Activated CD4-positive, alpha-beta T cell treated with anti-CD3 and anti-CD28 coated beads, Interleukin-2, amount 50 U/mL, for 48 hours (primary cell): ENCODE measurements at places on chromosomes 12 and 14.

GRCh38 chr12:89684136-89684535 lies 24.5 kb downstream of the ATP2B1 start:
- DNase-seq: no peak

DNA sequence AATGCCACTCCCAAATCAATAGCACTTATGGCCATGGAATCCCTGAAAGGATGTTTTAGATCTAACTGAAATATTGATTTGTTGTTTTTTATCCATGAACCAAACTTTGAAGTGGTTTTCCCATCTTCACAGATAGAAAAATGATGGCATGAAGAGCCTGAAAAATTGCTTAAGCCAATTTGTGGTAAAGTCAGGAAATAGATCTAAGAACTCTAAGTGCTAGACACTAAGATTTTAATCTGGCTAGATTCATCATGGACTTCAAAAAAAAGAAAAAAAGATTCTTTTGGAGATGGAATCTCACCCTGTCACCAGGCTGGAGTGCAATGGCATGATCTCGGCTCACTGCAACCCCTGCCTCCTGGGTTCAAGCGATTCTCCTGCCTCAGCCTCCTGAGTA lies 45.0 kb upstream of the STRN3 start:
- DNase-seq: no peak

DNA sequence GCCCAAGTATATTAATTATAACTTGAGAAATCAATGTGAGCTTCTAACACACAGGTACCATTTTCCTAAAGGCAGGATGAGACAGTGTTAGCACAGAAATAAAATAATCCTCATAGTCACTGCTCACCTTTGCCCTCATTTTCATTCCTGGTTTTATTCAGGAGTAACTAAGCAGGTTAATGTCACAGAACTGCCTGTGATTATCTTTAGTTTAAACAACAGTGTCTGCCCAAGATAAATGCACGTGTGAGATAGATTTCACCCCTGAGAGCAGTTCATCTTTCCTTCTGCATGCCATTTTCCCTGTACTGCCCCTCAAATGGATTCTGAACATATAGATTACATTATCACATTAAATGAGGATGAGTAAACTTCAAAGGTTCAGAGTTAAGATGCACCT lies 250.7 kb downstream of the RMST start:
- DNase-seq: no peak

GRCh38 chr14:92544051-92544720 lies 30.6 kb downstream of the RIN3 start:
- no peak for DNase-seq

DNA sequence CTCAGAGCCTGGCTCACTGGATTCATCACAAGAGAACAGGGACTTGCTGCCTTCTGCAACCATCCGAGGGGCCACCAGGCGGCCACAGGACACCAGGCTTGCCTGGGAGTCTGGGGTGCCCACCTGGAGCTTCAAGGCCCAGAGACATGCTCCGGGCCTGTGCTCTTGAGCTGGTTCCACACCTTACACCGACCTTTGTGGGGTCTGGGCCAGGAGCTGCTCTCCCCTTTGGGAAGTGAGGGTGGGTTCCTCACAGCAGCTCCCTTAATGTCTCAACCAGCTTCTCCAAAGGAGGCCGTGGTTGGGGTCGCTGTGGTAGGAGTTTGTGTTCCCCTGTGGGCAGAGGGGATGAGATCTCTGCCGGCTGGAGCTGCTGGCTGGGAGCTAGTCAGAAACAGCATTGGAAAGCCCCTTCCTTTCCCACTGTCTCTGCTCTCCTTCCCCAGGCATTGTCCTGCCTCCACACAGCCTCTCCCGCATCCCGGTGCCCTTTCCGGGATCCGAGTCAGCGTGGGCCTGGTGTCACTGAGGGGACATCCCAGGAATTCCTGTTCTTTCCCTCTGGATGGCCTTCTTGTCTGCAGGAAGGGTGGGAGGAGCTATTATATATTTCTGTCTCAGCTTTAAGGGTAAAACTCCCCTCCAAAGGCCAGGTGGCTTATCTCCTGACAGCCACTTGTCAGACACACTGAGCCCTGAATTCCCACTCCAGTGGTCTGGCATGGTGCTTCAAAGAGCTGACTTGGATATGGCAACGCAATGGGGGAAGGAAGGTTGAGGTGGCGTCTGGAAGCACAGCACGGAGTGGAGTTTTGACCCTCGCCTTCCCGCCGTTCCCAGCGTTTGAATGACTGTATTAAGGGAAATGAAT lies 5.1 kb upstream of the PAPLN start:
- DNase-seq: no peak

- no peak for DNase-seq
Measured at GRCh38 chr12:49621651-49622500, 1.5 kb upstream of the PRPF40B start.

DNA sequence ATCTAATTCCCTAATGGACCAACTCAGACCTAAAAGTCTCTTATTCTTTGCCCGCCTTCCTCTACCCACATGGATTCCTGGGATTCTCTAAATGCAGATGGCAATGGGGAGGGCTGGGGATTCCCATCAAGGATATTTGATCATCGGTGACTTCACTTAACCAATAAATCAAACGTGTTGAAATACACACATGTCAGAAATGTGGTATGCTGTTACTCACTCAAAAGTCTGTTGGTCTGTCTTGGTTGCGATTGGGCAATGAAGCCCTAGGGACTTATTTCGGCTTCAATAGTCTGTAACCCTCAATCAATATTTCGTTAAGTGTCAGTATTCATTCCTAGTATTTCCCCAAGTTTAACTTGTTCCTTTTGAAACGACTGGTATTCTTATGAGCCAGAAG lies 117.2 kb upstream of the DIO3 start:
- DNase-seq: no peak

DNA sequence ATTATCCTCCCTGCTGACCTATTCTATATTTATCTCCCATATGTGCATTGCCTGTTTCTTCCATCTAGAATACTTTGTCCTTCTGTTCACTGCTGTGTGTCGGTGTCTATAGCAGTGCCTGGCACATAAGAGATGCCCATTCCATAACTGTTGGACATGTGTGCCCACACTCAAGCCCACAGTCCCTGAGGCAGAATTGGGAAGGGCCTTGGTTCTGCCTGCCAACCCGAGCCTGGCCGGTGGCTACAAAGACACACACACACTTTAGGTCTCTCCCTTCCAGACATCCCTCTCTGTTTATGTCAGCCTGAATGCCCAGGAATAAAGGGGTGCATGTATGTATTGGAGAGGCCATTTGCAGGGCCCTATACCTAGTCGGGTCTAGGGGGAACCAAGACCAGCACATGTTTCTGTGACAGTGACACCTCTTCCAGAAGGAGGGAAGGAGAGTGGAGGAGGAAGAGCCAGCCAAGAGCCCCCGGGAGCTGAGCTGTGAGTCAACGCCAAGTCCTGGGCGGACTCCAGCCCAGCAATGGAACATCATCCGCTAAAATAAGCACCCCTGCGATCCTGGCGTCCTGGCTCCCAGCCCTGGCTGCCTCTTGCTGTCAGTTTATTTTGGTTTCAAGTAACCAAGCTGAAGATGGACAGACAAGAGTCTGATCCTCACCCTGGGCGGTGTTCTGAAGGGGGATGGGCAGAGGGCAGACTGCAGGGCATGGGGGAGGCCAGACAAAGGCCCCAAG lies 4.3 kb upstream of the ASB2 start:
- no peak for DNase-seq

DNA sequence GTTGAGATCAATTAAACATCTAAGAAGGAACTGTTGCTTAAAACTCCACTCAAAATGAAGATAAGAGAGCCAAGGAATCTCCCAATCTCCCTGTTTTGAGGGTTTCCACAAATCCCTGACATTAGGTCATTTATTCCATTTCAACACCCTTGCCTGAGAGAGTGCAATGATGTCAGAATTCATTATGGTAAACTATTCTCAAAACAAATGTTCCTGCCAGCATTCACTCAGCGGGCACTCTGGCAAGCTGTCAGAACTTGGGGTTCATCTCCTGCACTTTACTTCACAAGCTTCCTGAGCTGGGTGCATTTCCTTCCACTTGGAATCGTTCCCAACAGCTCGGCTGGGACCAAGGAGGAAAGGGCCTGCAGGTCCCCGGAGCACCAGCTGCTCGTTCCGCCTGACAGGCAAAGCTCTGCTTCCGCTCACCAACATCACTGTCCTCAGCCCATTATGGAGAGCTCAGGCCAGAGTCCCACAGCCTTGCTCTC lies 117.8 kb downstream of the TTC7B start:
- DNase-seq: no peak

DNA sequence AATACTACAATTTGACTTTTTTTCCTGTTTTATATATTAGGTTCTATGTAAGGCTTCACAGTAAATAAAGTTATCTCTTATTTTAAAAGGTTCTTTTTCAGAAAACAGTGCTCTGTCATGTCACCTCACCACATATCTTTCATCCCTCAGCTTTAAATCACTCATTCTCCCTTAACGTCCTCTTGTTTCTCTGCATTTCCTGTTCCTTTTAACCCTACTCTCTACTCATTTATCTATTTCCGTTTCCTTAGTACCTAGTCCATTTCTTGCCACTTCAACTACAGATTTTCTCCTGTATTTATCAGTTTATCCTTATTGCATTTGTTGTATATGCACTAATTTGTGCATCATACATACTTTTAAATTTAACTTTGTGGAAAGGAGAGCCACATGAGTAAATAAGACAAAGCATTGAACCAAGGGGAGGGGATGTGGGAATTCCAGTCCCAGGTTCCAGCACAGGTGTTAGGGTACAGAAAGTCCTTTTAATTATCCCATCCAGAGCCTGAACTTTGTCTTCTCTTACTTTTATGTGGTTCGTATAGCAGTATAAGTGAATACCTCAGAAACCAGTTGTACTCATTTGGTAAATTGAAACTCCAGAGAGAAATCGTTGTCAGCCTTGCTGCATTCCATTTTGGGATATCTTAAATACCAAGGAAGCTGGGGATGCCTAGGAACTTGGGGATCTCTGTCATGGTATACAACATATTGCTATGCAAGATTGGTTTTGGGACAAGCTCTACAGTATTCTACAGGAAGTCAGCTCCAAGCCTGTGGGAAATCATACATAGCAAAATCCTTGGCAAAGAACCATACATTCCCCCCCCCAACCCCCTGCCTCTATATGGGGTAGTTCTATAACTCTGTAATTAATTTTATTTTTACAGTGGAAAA lies 120.5 kb downstream of the DIP2B start:
- DNase-seq: no peak

DNA sequence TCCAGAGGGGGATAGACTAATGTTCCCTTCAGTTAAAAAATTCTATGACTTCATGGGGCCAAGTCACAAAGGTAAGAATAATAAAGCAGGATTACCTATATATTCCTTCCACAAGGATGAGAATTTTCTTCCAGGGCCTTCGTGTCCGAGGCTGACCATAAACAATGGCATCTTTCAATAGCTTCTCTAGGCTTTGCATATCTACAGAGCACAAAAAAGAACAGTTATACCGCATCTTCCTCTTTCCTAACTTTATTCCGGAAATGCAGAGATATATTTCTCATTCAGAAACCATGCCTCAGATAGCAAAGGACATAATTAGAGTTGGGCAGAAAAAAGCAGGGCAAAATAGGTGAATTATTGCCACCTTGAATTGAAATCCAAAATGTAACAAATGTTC lies 58.3 kb upstream of the ISM2 start:
- no peak for DNase-seq

DNA sequence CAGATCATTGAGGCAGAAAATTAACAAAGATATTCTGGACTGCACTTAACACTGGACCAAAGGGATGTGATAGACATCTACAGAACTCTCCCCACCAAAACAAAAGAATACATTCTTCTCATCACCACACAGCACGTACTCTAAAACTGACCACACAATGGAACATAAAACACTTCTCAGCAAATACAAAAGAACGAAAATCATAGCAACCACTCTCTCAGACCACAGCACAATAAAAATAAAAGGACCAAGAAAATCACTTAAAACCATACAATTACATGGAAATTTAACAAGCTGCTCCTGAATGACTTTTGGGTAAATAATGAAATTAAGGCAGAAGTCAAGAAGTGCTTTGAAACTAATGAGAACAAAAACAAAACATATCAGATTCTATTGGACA lies 254.0 kb upstream of the STXBP6 start:
- no peak for DNase-seq

GRCh38 chr14:104034976-104035699 lies 50.4 kb upstream of the ASPG start:
- DNase-seq: no peak

DNA sequence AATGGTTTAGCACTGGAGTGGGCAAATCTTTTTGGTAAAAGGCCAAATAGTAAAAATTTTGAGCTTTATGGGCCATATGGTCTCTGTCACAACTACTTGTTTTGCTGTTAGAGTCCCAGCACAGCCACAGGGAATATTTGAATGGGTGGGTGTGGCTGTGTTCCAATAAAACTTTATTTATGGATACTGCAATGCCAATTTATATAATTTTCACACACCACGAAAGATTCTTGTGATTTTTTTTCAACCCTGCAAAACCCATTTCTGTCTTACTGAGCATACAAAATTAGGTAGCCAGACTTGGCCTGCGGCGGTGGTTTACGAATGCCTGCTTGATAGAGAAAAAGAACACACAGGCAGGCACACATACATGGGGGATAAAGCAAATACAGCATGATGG lies 28.3 kb downstream of the TMEM120B start:
- DNase-seq: no peak
